ENCODE measurements at places on chromosomes 5 and 9. TPM values are rescaled to one million over a fixed set of nuclear protein-coding genes. Genes with fewer than 3 reads are reported as not detected.

Gene NUDCD2
- total RNA-seq = 21.8 TPM

Gene MARCOL
- total RNA-seq = not detected

Gene PMPCA
- 41.9 TPM for total RNA-seq

Gene AFF4
- total RNA-seq = 76.9 TPM

Gene C9orf153
- total RNA-seq = 0.23 TPM

Gene ANXA2R
- 4.8 TPM for total RNA-seq

Gene ARL10
- total RNA-seq = 7.9 TPM

Gene EQTN
- not detected for total RNA-seq

Gene SPINK4
- not detected for total RNA-seq

Gene FBN2
- 0.58 TPM for total RNA-seq

Gene TRIM14
- total RNA-seq = 38.7 TPM
